ENCODE measurements at places on chromosomes 16 and 17.

DNA sequence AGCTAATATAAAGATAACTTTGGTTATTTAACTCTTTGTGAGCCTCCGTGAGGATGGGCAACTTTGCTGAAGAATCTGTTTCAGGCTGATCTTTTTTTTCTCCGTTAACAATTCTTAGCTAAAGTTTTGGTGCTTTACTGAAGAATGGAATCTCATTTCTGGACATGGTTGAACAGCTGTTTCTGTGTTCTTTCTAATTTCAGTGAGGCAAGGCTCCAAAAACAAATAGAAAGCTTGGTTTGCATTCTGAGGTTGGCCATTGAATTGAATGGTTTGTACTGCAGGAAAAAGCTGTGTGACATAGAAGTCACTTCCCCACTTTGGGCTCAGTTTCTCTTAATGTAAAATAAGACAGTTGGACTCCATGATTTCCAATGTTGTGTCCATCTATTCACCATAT lies 22.3 kb upstream of the HLF start:
- no peak for DNase-seq

GRCh38 chr16:52050418-52050817 lies 496.5 kb downstream of the TOX3 start:
- no peak for DNase-seq

DNA sequence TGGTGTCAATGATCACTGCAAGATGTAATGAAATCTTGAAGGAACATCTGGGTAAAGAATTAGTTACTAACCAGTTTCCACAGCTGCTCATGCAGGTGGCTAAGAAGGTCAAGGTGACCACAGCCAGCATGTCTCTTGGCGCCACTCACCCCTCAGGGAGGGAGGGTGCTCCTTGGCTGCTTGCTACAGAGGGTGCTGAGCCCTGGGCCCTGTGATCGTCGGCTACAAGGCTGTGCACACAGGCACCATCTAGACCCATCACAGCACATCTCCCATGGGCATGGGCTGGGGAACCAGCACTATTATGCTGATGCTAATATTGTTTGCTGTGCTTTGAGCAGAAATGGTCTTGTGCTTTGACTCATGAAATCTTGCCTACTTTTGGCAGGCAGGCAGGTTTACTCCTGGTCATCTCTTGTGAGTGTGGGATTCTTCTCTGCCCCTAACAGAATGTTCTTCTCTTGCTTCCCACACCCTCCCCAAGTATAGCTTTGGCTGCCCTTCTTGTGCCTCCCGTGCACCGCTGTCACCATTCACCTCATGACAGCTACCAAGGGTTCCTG lies 36.4 kb downstream of the TXNDC11 start:
- DNase-seq, result no peak

- DNase-seq, result no peak
These were observed 41.2 kb downstream of the EMP2 start for GRCh38 chr16:10539236-10539635.

DNA sequence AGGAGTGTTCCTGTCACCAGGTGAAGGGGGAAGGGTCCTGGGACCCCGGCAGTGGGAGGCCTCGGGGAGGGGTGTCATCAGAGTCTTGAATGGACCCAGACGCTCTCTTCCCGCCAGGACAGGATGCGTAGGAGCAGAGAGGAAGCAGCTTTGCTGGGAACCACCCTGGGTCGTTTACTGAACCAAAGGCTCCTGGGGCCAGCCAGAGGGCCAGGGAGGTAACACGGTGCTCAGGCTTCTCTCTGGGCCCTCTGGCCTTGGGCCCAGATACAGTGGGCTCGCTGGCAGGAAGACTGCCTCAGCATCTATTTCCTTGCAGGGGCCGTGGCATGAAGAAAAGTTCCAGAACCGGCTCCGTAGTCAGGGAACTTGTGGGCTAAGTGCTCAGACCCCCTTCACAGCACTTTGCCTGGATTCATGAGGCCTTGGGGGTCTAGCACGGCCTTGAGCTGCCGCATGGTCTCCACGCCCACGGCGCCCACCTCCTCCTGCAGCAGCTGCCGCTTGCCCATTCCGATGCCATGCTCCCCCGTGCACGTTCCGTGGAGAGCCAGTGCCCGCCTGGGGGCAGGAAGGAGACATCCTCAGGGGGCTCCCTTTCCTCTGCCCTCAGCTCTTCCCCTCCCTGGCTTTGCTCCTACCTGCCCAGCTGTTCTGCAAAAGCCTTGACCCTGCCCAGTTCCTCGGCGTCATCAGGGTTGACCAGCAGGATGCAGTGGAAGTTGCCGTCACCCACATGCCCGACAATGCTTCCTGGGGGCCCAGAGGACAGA lies 4.4 kb downstream of the LDHD start:
- DNase-seq, result no peak

GRCh38 chr16:30428055-30428454 lies 1.8 kb downstream of the DCTPP1 start:
- no peak for DNase-seq

DNA sequence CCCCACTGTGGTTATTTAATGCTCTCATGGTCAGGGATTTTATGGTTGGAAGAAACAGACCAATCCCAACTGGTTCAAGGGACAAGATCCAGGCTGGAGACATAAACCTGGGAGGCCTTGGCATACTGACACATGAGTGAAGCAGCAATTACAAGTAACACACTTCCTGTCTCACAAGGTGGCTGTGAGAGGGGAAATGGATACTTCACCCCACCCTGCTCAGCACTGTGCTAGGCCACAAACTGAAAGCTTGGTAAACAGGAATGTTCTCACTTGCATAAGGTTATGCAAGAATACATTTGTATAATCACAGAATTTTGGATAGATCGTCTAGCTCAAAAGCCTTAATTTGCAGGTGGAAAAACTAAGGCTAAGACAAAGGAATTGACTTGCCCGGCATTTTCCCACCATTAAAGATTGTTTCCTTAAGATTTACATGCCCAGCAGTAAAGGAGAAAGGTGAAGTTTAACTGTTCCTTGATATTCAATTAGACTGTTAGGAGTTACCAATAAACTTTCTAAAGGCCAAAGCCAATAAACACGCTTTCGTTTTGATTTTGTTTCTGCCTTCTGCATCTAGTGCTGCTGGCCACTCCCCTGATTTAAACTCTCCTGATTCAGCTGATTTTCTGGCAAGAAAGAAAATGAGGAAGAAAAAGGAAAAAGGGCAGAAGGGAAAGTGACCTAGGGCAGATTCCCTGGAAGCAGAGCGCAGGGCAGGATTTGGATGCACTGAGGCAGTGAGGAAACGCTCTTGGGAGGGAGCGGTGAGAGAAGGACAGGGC lies 215.6 kb upstream of the CDH5 start:
- no peak for DNase-seq

DNA sequence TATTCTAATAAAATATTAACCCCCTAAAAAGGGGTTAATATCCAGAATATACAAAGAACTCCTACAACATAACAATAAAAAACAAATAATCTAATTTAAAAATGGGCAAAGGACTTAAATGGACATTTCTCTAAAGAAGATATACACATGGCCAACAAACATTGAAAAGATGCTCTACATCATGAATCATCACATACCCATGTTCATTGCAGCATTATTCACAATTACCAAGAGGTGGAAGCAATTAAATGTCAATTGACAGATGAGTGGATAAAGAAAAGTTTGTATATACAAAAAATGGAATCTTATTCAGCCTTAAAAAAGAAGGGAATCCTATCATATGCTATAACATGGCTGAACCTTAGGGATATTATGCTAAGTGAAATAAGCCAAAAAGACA lies 36.8 kb downstream of the CPD start:
- peak; percentile 41 for DNase-seq

GRCh38 chr17:29037739-29038084 lies 5.2 kb upstream of the PIPOX start:
- no peak for DNase-seq

- DNase-seq, result peak; percentile 100
These were observed 17.7 kb upstream of the SMURF2 start for GRCh38 chr17:64679710-64680216.

DNA sequence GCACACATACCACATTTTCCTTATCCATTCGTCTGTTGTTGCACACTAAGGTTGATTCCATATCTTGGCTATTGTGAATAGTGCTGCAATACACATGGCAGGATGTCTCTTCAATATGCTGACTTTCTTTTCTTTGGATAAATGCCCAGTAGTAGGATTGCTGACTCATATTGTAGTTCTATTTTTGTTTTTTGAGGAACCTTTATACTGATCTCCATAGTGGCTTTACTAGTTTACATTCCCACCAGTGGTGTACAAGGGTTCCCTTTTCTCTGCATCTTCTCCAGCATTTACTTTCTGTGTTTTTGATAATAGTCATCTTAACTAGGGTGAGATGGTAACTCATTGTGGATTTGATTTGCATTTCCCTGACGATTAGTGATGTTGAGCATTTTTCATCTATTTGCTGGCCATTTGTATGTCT lies 118.1 kb downstream of the STXBP4 start:
- DNase-seq, result peak; percentile 88

DNA sequence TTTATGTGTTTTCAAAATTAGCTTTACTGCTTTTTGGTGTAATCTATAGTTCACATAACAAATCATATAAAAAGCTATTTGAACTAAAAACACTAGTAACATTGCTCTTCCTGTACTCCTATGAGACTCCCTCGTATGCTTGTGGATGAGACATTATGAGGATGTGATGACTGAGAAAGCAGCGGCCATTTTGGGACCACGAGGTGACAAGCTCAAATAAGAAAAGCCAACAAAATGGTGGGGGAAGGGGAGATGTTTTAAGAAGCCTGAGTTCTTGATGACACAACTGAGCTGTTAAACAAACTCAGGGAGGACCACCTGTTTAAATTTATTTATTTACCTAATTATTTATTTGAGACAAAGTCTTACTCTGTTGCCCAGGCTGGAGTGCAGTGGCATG lies 4.5 kb downstream of the CCL18 start:
- DNase-seq, result no peak

- no peak for DNase-seq
These were observed 8.9 kb upstream of the TNS4 start for GRCh38 chr17:40510328-40510648.

- DNase-seq, result no peak
These were observed 7.8 kb downstream of the GGA2 start for GRCh38 chr16:23502466-23502865.

DNA sequence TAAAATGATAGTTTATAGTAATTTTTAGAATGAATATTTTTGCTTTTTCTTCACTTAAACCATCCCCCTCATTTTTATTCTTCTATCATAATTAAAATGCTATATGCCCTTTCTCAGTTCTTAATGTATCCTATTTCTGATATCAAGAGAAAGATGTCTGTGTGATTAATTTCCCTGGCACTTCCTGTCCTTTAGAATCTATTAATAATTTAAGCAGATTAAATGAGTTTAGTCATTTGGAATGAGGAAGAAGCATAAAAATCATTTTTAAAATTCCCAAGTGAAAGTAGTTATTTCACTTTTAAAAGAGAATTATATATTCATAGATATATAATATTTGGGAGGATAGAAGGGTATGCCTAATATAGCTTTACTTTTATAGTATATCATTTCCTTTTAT lies 27.8 kb upstream of the CDR2 start:
- no peak for DNase-seq

DNA sequence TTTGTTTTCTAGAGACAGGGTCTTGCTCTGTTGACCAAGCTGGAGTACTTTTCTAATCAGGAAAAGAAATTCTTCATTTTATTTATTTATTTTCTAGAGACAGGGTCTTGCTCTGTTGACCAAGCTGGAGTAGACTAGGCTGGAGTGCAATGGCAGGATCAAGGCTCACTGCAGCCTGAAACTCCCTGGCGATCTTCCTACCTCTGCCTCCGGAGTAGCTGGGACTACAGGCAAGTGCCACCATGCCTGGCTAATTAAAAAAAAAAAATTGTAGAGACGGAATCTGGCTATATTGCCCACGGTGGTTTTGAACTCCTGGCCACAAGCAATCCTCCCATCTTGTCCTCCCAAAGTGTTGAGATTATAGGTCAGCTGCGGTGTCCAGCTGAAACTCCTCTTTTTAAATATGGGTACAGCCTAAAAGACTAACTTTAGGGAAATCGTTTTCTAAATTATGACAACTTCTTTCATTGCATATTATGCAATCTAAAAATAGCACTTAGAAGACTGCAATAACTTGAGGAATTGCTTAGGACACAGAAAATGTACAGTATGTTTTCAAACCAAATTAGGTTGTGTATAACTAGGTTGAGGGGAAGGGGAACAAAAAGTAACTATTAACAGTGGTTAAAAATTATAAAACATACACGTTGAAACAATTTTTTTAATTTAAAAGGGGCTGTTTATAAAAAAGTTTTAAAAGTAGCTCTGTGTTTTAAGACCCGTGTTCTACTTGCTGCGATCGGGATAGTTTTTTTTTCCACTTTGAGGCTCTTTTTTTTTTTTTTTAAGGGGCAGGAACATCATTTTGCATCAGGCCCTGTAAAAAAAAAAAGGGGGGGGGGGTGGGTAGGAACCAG lies 4.7 kb downstream of the PRAC1 start:
- DNase-seq, result no peak

GRCh38 chr17:2068519-2069051 lies 13.7 kb downstream of the HIC1 start:
- DNase-seq, result peak; percentile 53

GRCh38 chr16:3029491-3030221 lies 5.8 kb downstream of the THOC6 start:
- DNase-seq, result no peak

DNA sequence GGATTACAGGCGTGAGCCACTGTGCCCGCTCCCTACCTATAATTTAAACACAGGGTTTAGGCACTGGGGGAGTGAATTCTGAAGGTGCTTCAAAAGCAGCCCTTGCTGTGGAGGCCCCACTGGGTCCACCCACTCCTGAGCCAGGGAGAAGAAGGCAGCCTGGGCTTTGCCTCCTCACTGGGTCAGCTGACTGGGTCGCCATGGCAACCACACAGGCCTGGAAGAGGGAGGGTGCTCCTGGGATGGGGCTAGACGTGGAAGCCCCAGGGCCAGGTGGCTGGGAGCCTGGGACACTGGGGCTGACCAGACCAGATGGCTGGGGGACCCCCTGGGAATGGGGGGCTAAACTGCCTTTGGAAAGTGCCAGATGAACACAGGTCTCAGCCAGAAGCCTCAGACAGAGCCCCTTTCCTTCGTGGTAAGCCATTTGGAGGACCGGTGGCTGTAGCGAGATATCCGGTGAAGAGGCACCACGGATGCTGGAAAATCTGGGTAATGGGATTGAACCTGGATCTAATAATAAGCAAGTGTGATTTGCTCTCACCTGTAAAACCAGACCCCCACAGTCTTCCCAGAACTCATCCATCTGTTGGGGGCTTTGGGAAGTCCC lies 32.9 kb downstream of the TRARG1 start:
- no peak for DNase-seq

- no peak for DNase-seq
These were observed 3.9 kb upstream of the SKAP1 start for GRCh38 chr17:48433896-48434295.

DNA sequence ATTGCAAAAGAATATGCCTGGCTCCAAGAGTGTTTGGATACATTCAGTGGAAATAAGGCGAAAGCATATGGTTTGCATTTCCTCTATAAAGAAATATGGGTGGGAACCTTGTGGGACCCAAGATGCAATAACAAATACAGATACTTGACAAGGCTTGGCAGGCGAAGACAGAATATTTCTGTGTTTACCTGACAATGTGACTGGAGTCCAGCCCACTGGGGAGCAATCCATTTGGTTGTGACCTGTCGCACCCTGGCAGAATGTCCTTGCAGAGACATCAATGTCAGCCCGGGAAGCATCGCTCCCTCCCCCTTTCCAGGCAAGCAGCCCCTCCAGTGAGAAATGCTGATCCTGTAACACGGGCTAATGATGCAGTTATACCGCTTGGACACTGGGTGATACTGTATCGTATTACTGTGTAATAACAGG lies 296.6 kb downstream of the MAF start:
- no peak for DNase-seq

- no peak for DNase-seq
These were observed 57.8 kb upstream of the CACNG5 start for GRCh38 chr17:66776999-66777688.

Data from HFFc6 (cell line).